ENCODE measurements at places on chromosomes 11 and 22.

GRCh38 chr11:107999759-108000455, 8.8 kb upstream of the CUL5 start:
- DNase-seq = peak; percentile 82

DNA sequence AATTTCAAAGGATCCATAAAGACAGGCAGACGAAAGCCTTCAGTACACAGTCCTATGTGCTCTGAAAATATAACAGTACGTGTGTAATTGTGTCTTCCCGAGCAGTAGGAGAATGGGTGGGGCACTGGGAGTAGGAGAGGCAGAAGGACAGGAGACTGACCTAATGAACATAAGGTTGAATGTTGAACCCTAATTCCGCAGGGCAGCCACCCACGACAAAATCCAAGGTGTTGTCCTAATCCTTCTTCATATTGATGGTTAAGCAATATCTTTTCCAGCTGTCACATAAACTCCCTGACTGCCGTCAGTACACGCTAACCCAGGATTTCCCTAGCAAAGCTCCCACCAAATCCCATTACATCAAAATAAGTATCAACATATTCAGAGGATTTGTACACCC, 34.5 kb downstream of the SPATA19 start:
- no peak for DNase-seq

- DNase-seq = no peak
Observed at GRCh38 chr11:65116370-65117205, 913 bp downstream of the ZNHIT2 start.

DNA sequence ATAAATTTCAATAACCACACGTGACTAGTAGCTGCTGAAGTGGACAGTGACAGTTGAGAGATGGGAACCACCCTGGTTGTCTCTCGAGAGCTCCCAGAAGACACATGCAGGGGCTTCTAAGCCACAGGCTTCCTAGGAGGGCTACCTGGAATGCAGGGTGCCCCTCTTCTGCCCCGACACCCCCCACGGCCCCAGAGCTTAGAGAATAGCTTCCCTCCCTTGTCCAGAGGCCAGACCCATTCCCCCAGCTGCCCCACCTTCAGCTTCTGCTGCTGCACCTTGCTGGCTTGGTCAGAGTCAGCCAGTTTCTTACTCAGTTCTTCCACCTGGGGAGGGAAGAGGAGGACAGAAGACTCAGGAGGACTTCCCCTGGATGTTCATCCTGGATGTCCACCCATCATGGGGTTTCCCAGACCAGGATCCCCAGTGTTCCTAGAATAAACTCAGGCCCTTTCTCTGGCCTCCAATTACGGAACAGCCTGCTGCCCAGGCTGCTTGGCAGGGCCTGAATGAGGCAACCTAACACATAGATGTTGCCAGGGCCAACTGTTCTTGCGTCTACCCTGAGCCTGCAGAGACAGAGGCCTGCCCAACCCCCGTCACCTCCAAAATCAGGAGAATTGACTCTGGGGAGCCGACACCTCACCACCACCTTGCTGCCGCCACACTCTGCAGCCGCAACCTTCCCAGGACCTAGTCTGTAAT, 12.0 kb downstream of the IL18BP start:
- DNase-seq = no peak

GRCh38 chr11:41613326-41613725, 153.9 kb upstream of the LRRC4C start:
- DNase-seq = no peak

- peak; percentile 15 for DNase-seq
Observed at GRCh38 chr11:116189408-116190170, 583.2 kb downstream of the BUD13 start.

DNA sequence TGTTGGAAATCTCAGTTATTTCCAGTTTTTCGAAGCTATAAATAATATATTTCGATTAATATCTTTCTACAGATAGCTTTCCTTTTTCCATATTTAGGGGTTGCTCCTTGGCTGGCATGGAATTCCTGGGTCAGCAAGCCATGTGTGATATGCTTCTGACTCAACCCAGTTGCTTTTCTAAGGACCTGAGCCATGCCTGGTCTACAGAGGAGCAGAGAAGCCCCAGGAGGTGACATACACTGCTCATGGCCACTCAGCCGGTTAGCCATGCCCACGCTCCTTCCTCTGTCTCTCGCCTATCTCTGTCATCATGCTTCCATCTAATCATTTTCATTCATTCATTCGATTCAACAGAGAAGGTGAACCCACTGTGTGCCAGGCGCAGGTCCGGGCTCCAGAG, 23.2 kb upstream of the PDGFB start:
- no peak for DNase-seq

DNA sequence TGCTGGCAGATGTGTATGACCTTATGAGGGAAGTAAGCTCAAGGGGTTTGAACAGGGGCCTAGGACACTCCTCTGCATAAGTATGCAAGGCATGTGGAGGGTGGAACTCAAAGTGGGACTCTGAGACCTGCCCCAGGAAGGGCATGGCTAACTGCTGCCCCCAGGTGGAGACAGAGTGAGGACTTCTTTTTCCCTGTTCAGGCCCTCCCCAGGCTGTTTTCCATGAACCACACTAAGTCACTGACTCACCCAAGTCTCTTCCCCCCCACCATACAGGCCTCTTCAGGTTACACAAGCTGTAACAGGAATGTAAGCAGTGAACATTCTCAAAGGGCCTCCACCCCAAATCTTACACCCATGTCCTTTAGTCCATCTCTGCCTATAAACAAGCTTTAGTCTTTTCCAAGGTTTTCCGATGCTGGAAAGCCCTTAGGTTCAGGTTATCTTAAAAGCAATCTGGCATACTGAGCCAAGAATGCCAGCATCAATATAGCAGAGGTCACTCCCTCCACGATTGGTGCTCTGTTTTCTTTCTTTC, 13.1 kb downstream of the EEF1G start:
- peak; percentile 71 for DNase-seq

Data from HEK293T (cell line).